ENCODE measurements at places on chromosomes 4 and X.

DNA sequence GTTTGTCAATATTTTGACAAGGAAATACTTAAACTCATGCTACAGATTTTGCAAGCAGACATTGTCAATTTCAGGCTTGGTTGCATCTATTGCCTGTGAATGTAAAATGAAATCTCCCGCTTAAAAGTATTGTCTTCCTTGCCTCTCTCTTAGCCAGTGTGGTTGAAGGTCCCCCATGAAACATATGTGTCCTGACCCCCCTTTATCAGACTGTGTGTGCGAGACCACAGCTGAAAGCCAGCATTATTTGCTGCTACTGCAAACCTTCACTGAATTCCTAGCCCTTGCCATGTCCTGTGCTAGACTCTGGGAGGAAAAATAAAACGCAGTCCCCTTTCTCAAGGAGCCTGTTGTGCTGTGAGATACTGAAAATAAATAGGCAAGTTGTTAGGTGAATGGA, 16.6 kb upstream of the CLNK start:
- DNase-seq = no peak

GRCh38 chr4:82754513-82755165, 44.0 kb downstream of the SCD5 start:
- no peak for DNase-seq

- no peak for DNase-seq
These were observed 136.6 kb downstream of the NWD2 start for GRCh38 chr4:37381040-37381668.

GRCh38 chrX:154091678-154092077, 5.8 kb downstream of the MECP2 start:
- no peak for DNase-seq

- DNase-seq = no peak
These were observed 398.2 kb upstream of the SPANXN1 start for GRCh38 chrX:144849141-144849540.

DNA sequence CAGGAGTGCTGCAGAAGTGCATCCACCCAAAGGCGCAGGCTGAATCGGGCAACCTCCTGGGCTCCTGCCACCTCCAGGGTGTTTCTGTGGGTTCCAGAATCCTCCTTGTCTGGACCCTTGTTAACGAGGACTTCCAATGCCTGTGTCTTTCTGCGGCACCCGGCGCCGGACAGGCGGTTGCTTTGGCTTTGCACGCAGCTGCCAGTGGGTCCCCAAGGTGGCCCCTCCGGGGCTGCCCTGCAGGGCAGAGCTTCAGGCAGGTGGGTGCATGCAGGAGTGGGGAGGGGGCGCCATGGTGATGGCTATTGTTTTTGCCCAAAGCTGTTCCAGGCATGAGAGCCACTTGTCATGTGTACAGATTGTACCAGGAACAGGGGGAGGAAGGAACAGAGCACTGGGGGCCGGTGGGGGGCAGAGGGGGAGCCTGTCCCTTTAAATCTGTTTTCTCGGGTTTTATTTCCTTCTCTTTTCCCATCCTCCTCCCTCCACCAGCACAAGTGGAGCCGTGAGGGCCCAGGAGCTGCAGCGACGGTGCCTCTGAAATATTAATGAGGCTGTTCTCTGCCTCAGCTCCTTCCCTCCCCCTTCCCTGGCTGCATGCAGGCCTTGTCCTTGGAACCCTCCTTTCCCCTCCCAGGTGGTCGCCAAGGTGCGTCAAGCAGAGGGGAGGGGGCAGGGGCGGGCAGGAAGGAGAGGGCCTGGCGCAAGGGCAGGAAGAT, 13.1 kb downstream of the ATP2B3 start:
- DNase-seq = no peak

DNA sequence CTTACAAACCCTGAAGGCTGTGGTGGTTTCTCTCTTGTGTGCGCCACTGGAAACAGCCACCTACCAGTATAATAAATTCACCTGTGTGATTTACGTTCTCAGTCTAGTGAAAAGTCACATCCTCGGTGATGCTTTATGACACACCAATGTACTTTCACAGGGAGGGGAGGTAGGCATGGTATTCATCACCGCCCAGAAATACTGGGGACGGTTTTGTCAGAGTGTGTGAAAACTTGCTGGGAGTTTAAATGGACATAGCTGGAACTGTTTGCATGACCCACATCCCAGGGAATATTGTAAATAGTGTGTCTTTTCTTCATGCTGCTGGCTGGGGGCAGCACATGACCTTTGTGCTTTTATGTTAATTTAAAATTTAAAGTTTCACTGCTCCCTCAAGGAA, 421.8 kb downstream of the MAPK10 start:
- no peak for DNase-seq

GRCh38 chrX:13250826-13251580, 68.8 kb downstream of the ATXN3L start:
- no peak for DNase-seq

DNA sequence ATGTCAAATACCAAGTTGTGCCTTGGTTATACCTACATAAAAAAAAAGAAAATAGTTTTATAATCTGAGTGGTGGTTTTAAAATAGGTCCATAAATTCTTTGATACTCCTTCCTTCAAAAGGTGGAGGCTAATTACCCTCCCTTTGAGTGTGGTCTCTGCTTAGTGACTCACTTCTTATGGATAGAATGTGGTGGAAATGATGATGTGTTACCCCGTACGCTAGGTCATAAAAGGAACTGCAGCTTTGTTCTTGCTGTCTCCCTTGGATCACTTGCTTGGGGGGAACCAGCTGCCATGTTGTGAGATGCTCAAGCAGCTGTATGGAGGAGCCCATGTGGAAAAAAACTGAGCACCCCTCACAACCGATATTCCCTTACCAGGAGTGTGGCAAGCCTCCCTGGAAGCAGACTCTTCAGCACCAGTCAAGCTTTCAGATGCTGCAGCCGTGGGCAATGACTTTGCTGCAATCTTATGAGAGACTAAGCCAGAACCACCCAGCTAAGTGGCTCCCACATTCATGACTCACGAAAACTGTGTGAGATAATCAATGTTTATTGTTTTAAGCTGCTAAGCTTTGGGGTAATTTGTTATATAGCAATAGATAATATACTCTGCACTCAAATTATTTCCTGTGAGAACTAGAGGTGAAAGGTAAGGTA, 195.0 kb upstream of the GATB start:
- no peak for DNase-seq

- DNase-seq = peak; percentile 41
These were observed 9.6 kb downstream of the CC2D2A start for GRCh38 chr4:15479089-15479912.

DNA sequence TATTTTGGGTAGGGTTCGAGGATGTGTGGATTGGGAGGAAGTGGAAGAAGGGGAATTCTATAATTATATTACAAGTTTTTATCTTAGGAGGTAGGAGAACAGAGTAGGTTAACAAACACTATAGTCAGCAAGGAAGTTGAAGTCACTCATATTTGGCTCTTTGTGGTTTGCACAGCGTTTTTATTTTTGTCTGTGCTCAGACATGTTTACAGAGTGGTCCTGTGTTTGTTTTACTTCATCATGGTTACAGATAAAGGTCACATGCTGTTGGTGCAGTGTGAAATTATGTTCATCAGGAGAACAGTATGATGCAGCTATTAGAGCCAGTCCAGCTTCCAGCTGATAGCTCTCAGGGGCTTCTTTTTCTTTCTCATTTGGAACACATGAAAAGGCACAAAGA, 299.9 kb upstream of the SFRP2 start:
- DNase-seq = no peak

GRCh38 chr4:76198411-76199237, 15.0 kb downstream of the SCARB2 start:
- peak; percentile 85 for DNase-seq

DNA sequence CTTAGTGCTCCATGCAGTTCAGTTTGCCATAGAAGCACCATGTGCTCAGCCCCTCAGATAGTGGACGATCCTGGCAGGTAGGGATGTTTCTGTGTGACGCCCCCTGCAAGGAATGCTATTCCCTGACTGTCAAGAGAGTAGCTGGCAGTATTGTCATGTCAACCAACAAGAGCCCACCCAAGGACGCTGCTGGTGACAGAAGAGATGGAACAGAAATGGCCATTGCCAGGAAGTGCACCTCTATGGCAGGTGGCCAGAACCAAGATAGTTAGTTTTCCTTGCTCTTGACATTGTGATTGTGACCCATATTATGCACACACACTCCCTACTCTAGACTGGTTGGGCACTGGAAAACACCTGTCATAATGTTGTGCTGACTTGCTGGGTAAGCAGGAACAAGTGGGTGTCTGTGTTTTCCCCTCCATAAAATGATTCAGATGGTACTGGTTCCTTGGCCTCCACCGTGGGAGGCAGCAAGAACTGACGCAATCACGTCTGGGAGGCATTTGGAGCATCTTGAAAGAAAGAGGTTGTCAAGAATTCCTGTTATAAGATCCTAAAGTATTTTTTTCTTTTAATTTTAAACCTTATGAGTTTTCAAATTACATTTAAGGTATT, 507.9 kb downstream of the MID1IP1 start:
- peak; percentile 44 for DNase-seq

DNA sequence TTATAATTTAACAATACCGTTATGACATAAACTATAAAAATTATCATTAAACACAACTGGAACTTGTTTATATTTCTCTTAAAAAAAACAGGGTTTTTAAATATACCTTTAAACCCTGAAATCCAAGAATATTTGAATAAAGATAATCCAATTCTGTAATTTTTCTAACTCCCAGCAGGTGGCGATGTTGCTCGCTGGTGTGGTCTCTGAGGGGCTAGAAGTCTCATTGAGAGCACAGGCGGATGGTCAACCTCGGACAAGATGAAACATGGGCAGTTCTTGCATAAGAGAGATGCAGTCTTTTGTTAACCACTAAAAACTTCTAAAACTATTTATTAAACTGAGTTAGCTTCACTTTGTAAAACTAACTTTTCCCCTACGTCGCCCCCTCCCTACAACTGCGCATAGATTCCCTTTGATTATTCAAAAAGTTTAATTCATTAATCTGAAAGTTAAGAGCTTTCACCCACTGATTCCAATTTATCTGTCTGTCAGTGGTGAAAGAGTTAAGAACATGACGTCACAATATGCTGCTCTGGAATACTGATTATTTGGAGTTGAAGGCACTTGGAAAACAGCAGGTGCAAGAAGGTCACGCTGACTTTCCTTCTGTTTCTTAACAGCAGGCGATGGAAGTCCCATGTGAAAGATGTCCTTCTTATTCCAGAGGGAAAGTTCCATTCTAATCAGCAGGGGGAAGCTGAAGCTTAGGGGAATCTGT, 29.5 kb downstream of the DMP1 start:
- DNase-seq = peak; percentile 9

DNA sequence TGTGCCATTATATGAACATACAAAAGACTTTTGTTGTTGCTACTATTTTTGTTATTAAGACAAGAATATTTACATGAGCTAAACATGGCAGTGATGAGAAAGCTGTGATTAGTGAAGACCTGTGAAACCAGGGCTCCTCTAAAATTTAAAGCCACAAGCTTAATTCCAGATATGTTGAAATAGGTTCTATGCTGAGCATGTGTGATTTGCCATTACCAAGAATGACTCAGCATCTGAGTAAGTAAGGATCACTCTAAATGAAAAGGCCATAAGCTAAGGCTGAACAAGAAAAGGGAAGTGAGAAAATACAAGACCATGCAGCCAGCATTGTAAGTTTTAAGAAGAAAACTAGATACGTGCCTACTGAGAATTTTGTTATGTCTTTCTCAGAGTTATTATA, 75.9 kb upstream of the CAMK2D start:
- DNase-seq = no peak

GRCh38 chrX:150219374-150220185, 143.5 kb upstream of the MAMLD1 start:
- DNase-seq = no peak

DNA sequence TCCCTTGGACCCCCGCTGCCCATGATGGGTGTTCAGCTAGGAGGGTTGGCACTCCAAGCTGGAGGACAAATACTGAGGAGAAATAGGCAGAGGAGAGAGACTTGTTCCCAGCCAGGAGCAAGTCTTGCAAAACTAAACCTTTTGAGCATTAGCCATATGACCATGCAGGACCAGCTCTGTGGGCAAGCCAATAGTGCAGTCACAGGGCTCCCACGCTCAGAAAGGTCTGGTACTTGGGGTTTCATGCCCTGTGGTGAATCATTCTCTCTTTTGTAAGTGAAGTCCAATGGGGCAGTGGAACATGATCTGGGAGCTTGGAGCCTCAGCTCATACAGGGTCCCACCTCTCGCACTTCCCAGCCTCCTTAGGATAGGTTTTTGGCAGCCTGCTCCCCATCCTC, 300.9 kb downstream of the BCOR start:
- no peak for DNase-seq

DNA sequence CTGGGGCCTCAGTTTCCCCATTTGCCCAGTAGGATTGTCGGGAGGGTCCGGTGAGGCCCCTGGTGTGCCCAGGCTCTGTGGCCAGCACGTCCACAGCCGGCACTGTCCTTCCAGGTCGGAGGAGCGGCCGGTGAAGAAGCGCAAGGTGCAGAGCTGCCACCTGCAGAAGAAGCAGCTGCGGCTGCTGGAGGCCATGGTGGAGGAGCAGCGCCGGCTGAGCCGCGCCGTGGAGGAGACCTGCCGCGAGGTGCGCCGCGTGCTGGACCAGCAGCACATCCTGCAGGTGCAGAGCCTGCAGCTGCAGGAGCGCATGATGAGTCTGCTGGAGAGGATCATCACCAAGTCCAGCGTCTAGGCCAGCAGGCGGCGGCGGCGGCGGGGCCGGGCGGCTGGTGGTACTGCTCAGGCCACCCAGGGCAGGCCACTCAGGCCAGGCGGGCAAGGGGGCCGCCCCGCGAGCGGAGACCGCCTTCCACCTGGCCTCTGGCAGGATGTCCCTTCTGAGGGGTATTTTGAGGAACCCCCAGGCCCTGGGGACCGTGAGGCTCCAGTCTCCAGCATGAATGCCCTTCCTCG, 6.7 kb downstream of the MSANTD1 start:
- DNase-seq = no peak

DNA sequence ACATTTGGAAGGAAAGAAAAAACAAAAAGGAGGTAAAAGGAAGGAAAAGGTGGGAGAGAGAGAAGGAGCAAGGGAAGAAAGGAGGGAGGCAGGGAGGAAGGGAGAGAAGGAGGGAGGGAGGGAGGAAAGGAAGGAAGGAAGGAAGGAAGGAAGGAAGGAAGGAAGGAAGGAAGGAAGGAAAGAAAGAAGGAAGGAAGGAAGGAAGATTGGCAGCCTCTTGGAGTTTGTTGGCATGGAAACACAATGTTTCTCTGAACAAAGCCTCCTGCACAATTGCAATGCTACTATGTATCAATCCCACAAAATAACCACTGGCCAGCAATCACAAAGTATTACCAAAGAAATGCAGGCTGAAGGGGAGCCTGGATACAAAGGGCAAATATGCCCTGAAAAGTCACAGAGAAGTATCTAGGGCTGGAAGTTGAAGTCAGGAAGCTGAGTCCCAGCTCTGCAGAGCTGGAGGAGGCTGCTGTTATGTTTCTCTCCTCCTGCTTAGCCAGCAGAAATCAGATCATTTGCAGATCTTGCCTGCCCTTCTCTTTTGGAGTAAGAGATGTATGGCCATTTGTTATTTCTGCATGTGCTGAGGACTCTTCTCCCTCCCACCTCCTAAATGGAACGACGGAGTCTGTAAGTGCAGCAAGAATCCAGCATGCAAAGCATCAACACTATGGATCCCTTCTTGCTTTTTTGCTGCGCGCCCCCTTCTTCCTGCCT, 195.9 kb upstream of the LDB2 start:
- DNase-seq = no peak

- DNase-seq = no peak
These were observed 31.9 kb downstream of the REPS2 start for GRCh38 chrX:16978193-16978984.
